ENCODE measurements at places on chromosomes 6 and 20. TPM values are rescaled to one million over a fixed set of nuclear protein-coding genes. Genes with fewer than 3 reads are reported as not detected.

Gene HLA-B
- total RNA-seq = 431 TPM

Gene ESR1
- total RNA-seq = 1.3 TPM

- no peak for DNase-seq
Measured at GRCh38 chr6:116145803-116146675, 20.1 kb upstream of the COL10A1 start.

Gene LPA
- not detected for total RNA-seq

Gene CALHM4
- total RNA-seq = 0.32 TPM

DNA sequence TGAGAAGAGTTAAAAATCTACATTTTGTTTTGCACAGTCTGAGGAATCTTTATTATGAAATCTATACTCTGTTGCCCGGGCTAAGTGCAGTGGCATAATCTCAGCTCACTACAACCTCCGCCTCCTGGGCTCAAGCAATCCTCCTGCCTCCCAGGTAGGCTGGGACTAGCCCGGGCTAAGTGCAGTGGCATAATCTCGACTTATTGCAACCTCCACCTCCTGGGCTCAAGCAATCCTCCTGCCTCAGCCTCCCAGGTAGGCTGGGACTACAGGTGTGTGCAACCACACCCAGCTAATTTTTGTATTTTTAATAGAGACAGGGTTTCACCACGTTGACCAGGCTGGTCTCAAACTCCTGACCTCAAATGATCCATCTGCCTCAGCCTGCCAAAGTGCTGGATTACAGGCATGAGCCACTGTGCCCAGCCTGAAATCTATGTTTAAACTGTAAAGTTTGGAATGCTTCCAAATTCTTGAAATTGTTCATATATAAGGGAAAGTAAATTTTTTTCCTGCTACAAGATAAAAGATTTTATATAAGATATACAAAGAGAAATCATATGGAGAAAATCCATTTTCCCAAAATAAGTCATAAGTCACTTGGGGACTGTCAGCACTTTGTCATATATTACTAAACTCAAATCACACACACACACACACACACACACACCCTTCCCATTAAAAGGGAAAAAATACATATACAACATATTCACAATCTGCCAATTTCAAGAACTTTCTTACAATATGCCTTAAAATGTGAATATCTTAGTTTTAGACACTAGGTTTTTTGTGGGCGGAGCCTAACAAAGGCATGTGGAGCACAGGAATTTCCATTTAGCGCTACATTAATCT lies 19.4 kb downstream of the PTPRK start:
- DNase-seq = no peak

DNA sequence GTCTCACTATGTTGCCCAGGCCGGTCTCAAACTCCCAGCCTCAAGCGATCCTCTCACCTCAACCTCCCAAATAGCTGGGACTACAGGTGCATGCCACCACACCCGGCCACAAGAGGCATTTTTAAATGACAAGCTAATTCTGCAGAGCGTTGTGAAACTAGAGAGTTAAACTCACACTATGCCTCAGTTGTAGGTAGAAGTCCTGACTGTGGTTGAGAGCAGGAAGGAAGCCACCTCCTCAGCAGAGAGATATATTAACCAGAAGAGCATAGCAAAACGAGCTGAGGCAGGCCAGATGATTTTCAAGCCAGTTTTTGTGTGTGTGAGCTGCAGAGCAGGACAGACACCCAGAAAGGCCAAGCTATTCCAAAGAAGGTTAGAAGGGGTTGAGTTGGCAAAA lies 150.3 kb downstream of the MBOAT1 start:
- DNase-seq = no peak

DNA sequence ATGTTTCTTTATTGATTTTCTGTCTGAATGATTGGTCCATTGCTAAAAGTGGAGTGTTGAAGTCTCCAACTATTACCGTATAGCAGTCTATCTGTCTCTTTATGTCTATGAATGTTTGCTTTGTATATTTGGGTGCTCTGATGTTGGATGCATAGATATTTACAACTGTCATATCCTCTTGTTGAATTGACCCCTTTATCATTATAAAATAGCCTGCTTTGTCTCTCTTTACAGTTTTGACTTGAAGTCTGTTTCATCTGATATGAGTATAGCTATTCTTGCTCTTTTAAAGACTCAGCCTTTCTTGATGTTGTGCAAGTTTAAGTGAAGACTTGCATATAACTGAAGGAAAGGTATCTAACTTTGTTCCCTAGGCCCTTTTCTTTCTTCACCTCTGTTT lies 173.8 kb upstream of the RAB32 start:
- no peak for DNase-seq

- DNase-seq = no peak
Measured at GRCh38 chr6:155936127-155936526, 480.5 kb upstream of the NOX3 start.

Gene MATN4
- total RNA-seq = not detected

DNA sequence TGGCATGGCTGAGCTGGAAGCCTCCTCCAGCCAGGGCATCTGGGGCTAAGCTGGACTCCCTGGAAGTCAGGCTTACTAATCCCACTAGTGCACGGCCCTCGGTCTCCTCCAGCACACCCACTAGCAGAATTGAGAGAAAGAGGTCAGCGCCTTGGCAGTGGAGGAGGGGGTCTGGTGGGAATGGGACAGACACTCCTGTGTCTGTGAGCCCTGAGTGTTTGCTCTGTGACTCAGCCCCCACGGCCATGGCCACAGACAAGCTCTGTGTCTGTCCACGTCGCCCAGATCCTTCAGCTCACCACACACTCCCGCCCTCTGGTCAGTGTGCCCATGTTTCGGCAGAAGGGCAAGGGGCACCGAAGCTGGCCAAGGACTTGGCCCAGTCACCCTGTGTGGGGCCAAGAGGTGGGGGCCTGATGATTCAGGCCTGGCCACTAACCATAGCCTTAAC lies 8.8 kb downstream of the MDFI start:
- no peak for DNase-seq

DNA sequence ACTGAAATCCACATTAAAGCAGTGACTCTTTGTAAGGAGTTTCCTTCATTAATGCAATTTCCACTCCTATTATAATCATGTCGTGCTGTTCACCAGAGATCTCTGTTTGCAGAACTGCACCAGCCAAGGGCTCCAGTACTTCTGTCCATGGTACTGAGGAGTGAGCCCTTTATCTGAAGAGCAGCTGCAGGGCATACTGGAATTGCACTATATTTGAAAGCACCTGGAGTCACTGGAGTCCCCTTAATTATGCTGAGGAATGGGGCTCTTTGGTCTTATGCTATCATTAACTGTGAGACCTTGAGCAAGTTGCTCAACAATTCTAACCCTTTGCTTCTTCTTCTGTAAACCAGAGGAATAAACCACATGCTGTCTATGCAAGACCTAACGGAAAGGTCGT lies 61.7 kb upstream of the NUP153 start:
- DNase-seq = no peak

Gene TNXB
- 64.1 TPM for total RNA-seq

DNA sequence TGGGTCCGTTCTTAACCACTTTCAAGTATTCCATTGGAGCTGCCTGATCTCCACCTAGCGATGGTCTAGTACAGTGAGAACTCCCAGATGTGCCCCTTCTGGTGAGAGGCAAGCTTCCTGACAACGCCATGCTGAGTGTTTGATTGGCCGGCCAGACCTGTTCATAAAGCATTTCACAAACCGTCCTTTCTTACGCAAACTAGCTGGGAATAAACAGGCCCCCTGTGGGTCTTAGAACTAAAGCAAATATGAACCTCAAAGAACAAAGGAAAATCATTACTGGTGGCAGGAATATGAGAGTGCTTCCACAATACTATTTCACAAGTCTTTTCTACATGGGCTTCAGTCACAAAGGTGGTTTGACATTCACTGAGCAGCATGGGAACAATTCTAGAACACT lies 15.6 kb upstream of the GCNT2 start:
- no peak for DNase-seq

DNA sequence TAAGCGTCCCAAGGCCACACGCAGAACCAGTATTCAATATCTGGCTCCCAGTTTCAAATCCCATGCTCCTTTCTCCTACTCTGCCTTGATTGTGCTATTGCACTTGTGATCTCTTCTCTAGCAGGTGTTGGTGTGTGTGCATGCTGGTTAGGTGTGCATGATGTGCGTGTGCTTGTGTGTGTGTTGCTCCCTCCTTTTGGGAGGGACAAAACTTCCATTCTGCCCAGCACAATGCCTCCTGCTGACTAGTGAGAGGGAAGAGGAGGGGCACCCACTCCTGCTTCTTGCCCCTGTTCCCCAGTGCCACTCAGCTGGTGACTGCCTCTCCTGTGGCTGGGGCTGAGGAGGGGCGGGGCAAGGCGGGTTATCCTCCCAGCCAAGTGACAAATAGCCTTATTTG lies 19.7 kb downstream of the CD40 start:
- DNase-seq = no peak

Gene SLC22A3
- 1.3 TPM for total RNA-seq

Gene HSD17B8
- 24.8 TPM for total RNA-seq

DNA sequence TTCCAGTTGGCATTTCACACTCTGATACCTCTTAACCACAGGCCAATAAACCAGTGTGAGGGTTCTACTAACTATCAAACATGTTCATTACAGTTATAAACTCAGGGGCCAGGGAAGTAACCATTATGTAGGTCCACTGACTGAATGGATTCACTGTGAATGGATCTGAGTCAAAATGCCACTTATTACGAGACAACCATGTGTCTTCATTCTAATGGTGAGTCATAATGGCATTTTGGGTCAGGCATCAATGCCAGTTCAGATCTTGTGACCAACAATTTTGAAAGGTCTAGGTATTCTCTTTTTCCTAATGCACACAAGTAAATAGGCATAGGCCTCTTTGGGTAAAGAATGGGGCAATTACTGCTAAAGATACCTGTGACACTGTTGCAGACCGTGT lies 112.2 kb upstream of the HEY2 start:
- no peak for DNase-seq

DNA sequence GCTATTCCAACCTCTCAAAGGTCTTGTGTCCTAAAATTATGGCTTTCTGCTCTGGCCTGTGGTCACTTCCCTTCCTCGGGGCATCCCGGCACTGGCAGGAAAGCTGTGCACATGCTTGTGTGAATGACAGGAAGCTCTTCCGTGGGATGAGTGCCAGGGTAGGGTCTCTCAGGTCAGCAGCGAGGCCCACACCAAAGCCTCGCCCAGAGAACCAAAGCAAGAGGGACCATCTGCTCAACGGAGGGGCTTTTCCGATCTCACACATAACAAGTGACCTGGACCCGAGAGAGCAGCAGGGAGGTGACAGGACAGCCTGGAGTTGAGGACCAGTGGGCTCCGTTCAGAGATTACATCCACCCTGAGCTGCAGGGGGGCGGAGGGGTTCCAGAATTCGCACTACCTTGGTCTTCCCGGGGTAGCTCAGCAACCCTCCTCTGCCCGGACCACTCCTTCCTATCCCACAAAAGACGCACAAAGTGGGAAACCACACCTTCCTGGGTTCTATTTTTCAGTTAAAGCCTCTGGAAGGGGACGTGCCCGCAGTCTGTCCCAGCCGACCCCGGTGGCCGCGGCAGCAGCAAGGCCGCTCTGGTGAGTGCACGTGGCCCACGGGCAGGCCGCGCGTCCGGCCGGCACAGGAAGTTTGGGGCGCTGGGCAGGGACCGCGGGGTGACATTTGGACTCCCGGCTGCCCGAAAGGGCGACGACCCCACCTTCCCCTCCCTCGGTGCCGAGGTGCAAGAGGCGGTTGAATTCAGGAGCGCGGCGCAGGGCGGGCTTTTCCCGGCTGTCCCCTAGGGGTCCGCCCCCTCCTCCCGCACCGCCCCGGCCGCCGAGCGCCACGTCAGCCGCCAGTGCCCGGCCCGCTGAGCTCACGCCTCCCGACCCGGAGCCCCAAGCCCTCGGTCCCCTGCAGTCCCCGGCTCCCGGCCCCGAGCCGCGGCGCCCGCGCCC lies 988 bp downstream of the TXNDC5 start:
- DNase-seq = peak; percentile 81

Gene HLA-DPA1
- 37.7 TPM for total RNA-seq

DNA sequence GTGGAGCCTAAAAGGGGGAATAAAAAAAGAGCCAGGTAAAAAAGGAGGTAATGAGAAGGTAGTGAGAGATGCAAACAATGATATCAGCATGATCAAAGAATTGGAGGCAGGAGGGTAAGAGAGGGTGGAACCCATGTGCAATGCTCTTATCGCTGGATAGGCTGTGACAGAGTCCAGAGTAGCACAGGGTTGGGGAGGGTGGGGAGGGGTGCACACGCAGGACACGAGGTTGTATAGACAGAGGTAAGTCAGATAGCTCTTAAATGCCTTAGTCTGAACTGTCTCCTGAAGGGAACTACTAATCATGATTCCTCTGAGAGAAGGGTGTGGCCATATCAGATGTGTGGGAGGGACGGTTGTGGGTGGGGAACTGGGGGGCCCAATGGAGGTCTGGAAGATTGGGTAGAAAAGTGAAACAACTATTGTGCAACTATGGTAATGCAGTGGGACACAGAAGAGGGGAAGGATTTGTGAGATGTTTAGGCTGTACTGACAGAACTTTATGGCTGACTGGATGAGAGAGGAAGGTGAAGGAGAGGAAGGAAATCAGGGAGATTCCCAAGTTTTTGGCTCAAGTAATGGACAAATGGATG lies 354.8 kb downstream of the BTBD9 start:
- DNase-seq = no peak

Gene LAMA2
- total RNA-seq = 138 TPM

Gene SCAF8
- total RNA-seq = 52.8 TPM
